Vagina (tissue), 2 donors: ENCODE measurements at places on chromosomes 13 and 19.

DNA sequence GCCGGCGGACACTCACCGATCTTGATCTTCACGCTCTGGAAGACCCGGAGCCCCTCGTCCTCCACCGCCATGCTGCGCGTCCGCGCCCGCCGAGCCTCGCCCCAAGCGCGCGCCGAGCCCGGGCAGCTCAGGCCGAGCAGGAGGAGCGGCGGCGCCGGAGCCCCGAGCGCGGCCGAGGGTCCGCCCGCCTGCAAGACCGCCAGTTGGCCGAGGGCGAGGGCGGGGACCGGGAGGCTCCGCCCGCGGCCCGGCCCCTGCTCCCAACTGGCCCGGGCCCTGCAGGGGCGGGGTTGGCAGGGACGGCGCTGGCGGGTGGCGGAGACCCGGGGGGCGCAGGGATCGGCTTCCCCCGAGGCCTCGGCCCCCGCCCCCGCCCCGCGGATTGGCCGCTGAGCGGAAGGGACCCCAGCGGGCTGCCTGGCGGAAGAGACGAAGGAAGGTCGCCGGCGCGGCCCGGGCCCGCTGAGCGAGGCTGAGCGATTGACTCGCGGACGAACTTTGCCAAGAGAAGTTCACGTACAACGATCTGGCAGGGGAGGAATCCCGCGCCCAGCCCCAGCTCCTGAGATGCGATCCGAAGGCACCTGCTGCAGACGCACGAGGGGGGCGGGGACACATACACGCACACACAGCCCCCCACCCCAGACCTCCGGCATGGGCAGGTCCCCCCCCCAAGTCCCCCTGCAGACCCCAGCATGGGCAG is at the start of gene RASA3:
Gene RASA3, minus strand, starts transcription at position 205 of the 703 bp plus-strand sequence. Its CDS starts 134 bp downstream, at position 71.
- peaks cover 42% of the 10 kb centered on the region for H3K4me1 ChIP-seq
- H3K27me3 ChIP-seq: no peaks in the 10 kb centered on the region
- H3K4me3 ChIP-seq: peak within 1 kb of the TSS; percentile 81

- no peak overlapping the region for H3K27ac ChIP-seq
- no peaks in the 10 kb centered on the region for H3K27me3 ChIP-seq
- H3K36me3 ChIP-seq: no peaks in the 10 kb centered on the region
- H3K4me3 ChIP-seq: no peak overlapping the region
- no peaks in the 10 kb centered on the region for H3K4me1 ChIP-seq
These were observed 72.2 kb downstream of the CEBPG start for GRCh38 chr19:33445442-33446329.

DNA sequence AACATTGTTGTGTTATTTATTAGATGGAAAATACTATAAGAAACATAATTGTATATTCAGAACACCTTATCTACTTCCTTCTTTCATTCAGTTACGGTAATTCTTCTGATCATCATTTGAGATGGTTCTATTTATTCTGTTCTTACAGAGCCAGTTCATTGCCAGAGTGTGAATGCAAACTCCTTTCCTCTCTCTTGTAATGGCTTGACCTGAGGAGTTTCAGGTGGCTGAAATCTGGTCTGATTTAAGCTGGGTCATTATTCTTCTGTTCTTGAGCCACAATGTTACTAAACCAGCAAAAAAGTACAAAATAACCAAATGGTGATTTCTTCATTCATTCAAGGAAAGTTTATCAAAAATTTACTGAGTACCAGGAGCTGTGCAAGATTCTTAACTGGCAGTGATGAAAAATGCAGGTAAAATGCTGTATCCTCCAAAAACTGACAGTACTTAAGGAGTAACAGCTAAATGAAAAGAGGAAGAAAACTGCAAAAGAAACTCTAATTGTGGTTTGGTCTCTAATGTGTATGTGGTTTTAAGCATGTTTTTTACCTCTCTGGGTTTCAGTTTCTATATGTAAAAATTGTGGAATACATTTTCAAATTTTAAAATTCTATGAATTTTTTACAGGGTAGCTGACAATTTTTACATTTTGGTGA is 182.4 kb upstream of the UFM1 start:
- H3K36me3 ChIP-seq: no peaks in the 10 kb centered on the region
- H3K4me3 ChIP-seq: no peak overlapping the region
- no peak overlapping the region for H3K27ac ChIP-seq
- DNase-seq: no peak
- no peaks in the 10 kb centered on the region for H3K4me1 ChIP-seq
- H3K27me3 ChIP-seq: no peaks in the 10 kb centered on the region

GRCh38 chr13:90690458-90691080 is 656.9 kb upstream of the MIR17HG start:
- no peaks in the 10 kb centered on the region for H3K27me3 ChIP-seq
- H3K4me1 ChIP-seq: no peaks in the 10 kb centered on the region
- no peak for DNase-seq
- no peaks in the 10 kb centered on the region for H3K36me3 ChIP-seq

DNA sequence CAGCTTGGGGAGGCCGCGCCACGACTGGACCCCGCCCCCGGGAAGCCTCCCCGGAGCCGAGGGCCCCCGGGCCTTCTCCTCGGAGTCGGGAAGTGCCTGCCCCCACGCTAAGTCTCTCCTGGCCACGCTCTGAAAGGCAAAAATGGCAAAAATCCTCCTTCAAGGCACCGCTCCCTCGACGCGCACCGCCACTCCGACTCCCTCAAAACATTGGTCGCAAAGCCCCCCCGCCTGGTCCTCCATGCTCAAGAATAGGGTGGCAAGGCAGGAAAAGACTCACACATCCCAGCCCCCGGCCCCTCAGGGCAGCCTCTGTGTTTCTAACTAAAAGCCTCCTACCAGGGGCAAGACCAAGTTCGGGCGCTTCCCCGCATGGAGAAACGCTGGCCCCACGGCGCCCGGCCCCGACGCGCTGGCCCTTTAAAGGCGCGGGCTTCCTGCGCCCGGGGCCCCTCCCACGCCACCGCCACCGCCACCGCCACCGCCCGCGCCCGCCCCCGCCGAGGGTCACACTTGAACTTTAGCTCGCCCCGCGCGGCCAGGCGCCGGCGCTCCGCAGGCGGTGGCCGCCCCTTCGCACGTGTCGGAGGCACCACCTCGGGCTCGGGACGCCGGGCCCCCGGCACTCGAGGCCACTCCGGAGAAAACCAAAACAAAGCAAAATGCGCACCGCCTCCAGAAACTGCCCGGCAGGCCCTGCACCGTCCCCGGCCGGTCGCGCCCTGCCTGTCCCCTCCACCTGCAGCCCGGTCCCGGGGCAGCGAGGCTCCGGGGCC is 1.9 kb downstream of the FOXO1 start:
- no peak for DNase-seq
- peak overlapping the region; percentile 96 for H3K27ac ChIP-seq
- peaks cover 59% of the 10 kb centered on the region for H3K4me1 ChIP-seq
- no peaks in the 10 kb centered on the region for H3K36me3 ChIP-seq
- no peaks in the 10 kb centered on the region for H3K27me3 ChIP-seq

DNA sequence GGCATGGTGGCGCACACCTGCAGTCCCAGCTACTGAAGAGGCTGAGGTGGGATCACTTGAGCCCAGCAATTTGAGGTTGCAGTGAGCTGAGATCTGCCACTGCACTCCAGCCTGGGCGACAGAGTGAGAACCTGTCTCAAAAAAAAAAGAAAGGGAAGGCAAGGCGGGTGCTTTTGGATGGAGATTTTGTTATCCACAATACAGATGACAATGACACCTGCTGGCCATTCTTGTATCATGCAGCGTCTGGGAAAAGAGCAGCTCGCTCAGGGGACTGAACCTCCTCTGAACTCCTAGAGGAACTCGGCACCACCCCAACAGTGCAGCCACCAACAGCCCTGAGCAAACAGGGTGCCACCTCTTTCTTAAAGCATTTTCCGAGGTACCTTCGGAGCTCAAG is 22.8 kb downstream of the HAUS8 start:
- no peak overlapping the region for H3K4me3 ChIP-seq
- no peak overlapping the region for H3K27ac ChIP-seq

DNA sequence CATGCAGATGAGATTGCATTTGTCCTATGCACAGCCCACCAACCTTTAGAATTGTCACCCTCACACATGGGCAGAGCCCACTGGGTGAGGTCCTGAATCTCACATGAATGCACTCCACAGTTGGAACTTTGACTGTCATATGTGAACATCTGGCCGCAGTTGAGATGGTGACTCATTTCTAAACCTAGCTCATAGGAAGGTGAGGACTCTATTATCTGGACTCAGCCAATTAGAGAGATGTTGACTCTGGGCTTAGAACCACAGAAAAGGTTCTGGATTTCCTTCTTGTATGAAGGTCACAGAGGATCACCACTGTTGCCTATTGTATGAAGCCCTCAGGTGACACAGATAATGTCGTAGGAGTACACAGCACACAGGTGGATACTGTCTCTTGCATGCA is 25.6 kb upstream of the ZNF681 start:
- H3K27ac ChIP-seq: no peak overlapping the region
- no peak overlapping the region for H3K4me3 ChIP-seq
- no peaks in the 10 kb centered on the region for H3K4me1 ChIP-seq
- H3K27me3 ChIP-seq: no peaks in the 10 kb centered on the region

DNA sequence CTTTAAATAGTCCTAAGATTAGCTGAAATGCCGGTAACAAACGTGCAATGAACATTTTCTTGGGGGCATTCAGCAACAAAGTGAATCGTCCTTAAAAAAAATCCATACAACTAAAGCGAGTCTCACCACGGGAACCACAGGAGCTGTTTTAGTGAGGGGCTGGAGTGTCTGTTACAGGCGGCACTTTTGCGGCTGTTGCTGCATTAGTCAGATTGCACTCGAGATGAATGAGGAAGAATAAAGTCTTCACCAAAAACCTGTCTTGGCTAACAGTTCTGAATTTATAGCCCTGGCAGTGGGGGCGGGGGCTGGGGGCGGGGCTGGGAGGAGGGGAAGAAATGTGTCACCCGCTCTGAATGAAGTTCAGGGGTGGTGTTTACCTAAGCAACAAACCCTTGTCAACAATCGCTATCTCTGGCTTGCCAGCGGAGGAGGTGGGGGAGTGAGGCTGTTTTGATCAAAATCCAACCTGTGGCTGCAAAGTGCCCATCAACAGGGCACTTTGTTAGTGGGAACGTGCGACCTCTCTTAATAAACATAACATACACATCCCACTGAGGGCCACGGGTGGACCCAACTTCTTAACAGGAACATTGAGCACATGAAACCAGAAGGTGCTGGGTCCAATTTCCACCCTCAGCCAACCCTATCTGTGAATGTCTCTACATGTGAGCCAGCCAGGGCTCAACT is 44.5 kb downstream of the RFX2 start:
- DNase-seq: no peak
- peak overlapping the region; percentile 6 for H3K4me3 ChIP-seq
- H3K27me3 ChIP-seq: no peaks in the 10 kb centered on the region
- H3K27ac ChIP-seq: peak overlapping the region; percentile 53
- no peaks in the 10 kb centered on the region for H3K36me3 ChIP-seq
- H3K4me1 ChIP-seq: peaks cover 63% of the 10 kb centered on the region

- H3K27ac ChIP-seq: no peak overlapping the region
- H3K36me3 ChIP-seq: no peaks in the 10 kb centered on the region
- no peak overlapping the region for H3K4me3 ChIP-seq
- H3K27me3 ChIP-seq: peaks cover 4% of the 10 kb centered on the region
- no peak for DNase-seq
- no peaks in the 10 kb centered on the region for H3K4me1 ChIP-seq
These were observed 8.4 kb upstream of the CYP2B6 start for GRCh38 chr19:40982594-40983101.
